ENCODE measurements at places on chromosomes 4 and X.

GRCh38 chrX:25873196-25873595 is 264.9 kb upstream of the MAGEB18 start:
- DNase-seq = no peak

DNA sequence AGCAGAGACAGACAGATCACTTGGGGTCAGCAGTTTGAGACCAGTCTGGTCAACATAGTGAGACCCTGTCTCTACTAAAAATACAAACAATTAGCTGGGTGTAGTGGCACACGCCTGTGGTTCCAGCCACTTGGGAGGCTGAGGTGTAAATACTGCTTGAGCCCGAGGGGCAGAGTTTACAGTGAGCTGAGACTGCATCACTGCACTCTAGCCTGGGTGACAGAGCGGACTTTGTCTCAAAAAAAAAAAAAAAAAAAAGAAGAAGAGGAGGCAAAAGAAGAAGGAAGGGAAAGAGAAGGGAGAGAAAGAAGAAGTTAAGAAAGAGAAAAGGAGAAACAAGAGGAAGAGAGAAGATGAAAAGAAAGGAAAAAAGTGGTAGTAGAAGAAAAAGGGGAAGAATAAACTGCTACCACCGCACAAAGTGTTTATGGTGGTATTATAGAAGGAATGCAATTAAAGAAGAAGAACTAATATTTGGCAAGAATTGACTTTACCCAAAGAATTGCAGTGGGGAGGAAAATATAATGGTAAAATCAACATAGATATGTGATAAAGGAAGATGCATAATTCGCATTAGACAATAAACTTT is 19.6 kb upstream of the NSUN7 start:
- no peak for DNase-seq

DNA sequence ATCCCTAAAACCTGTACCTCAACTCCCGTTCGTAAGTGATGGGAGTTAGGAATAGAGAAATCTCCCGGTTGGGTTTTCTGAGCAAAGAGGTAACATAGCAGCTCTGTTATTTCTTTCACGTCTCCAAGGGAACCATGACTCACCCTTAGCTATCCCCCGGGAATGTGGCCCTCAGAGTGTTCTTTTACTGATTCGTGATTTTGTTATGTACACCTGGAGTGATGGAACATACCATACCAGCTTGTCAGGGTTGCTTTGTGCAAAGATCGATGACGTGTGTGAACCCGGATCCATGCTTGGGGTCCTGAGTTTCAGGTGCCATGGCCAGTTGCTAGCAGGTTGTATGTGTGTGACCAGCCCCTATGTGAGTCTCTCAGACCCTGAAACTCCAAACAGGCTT is 52.6 kb downstream of the HPRT1 start:
- DNase-seq = peak; percentile 63

GRCh38 chr4:150212927-150213326 is 134.7 kb downstream of the DCLK2 start:
- DNase-seq = no peak

- DNase-seq = no peak
Observed at GRCh38 chrX:119899125-119899524, 3.4 kb downstream of the AKAP14 start.

GRCh38 chr4:2072971-2073807 is 14.1 kb downstream of the NAT8L start:
- no peak for DNase-seq

DNA sequence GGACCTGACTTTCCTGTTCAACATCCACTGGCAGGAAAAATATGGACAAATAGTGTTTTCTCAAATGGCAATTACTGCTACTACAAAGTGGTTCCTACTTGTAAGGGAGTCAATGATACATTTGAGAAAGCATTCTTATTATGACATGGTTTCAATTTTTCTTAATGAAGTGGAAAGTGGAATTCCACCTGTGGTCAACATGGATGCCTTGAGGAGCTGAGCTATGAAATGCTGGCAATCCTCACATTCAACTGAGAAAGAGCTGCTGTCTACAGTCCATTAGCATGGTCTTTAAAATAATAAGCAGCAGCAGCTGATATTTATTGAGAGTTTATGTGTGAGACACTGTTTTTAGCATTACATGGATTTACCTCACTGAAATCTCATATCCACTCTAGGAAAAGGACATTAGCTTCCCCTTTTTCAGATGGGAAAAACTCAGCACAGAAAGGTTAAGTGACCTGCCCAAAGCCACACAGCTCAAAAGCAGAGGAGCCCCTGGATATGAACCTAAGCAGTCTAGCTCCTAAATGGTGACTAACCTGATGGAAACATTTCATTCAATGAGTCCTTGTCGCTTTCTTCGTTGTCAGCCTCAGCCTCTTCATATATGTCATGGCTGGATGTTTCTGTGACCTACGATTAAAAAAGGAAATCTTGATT is 29.2 kb downstream of the MAP7D3 start:
- no peak for DNase-seq

- DNase-seq = no peak
Observed at GRCh38 chr4:114383067-114383466, 215.5 kb upstream of the UGT8 start.

All from AG08396 (cell line).